ENCODE measurements at places on chromosomes 1 and 21.
A peak's percentile ranks its signal among the peaks of the same experiment; 100 is the strongest.

GRCh38 chr1:234134878-234135277, 230.4 kb downstream of the SLC35F3 start:
- no peak for DNase-seq

GRCh38 chr21:21079646-21080045, 81.4 kb downstream of the NCAM2 start:
- no peak for DNase-seq

GRCh38 chr1:15354580-15354965, 55.1 kb upstream of the EFHD2 start:
- no peak for DNase-seq

GRCh38 chr21:46636550-46637285, 1.2 kb downstream of the PRMT2 start:
- DNase-seq, result no peak

DNA sequence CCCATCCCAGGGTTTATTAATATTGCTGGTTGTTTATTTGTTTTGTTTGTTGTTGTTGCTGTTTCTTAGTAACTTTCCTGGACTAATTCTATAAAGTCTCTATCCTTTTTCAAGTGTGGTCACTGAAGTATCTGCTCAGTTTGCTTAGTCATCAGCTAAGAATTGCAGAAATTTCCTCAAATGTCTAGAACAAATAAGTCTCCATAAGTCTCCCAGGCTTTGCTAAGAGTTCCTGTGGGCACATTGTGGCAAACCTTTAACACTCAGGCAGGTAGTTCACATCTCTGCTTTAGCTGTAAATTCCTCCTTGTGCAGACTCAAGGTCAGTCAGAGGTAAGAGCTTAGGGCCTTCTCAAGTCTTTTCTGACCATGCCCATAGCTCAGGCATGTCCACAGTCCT, 38.9 kb upstream of the C1orf185 start:
- no peak for DNase-seq

DNA sequence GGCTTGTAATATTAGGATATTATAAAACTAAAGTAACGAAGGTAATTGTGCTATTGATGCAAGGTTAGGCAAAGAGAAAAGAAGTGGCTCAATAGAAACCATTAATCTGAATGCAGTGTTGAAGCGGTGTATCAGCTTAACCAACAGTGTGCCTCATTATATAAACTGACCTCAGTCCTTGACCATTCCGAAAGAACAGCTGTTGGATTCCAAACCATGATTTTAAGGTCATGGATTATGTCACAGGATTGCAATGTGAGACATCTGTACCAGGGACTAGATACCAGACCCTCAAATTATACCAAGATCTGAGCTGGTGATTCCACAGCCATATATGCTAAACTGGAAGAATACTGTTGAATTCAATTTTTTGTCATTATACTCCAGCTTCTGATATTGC, 134.2 kb upstream of the HP1BP3 start:
- no peak for DNase-seq

DNA sequence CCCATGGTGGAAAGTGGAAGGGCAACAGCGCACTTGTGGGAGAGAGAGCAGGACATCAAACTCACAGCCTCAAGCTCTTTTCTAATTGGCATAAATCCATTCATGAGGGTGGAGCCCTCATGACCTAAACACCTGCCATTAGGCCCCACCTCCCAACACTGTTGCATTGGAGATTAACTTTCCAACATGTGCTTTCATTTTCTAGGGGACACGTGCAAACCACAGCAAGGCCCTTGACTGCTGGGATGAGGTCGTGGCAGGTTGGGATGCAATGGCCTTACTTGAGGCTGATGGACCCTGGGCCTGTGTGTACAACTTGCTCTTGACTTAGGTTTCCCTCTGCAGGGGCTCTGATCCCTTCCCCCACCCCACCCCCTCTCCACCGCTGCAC, 35.9 kb upstream of the NEK2 start:
- no peak for DNase-seq

GRCh38 chr1:206116873-206117150, 376 bp downstream of the AVPR1B start:
- DNase-seq, result no peak

GRCh38 chr21:33149181-33149580, 79.2 kb downstream of the OLIG1 start:
- no peak for DNase-seq

DNA sequence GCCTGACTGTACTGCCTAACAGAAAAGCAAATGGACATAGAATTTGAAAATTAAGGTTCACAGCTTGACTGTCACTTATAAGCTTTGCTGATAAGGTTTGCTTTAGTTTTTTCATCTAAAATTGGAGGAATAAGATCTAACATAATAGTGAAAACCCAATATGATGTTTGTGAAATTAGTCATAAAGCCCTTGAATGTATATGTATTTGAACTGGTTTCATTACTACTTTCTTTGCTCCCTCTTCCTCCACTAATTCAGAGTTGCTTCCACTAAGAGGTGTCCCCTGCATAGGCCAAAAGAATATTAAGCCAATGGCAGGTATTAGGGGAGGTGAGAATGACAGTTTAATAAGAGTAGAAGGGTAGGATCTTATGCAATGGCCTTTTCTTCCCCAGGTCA, 10.5 kb downstream of the PRPF38A start:
- no peak for DNase-seq

GRCh38 chr1:242185731-242186130, 186.8 kb upstream of the MAP1LC3C start:
- DNase-seq, result no peak

- DNase-seq, result peak; percentile 89
Observed at GRCh38 chr1:234722904-234723720, 113.1 kb upstream of the IRF2BP2 start.

DNA sequence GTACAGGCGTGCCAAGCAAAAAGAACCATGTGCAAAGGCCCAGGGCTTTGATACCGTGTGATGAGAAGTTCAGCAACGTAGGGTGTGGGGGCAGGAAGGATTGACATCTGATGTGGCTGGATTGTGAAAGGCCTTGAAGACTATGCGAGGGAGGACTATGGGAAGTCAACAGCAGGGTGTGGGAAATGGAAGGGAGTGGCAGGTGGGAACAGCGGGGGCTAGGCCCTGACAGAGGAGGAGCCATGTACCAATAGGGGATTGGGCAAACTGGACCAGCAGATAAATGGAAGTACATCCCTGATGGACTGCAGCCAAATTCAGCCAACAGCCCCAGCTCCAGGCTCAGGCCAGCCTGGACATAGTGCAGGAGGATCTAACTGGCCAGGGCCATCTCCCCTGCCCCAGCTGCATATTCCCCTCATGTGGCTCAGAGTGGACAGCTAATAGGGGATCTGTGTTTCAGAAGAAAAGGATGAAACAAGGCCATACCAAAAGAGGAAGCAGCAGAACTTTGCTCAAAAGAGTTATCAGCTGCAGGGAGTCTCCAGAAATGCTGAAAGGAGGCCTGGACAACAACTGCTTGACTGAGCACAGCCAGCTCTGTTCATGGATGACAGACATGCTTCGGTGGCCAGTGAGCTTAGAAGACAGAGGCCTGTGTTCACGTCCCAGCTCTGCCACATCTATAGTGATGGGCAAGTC, 140.2 kb upstream of the SGIP1 start:
- no peak for DNase-seq

GRCh38 chr1:40699787-40700186, 8.3 kb downstream of the NFYC start:
- no peak for DNase-seq

DNA sequence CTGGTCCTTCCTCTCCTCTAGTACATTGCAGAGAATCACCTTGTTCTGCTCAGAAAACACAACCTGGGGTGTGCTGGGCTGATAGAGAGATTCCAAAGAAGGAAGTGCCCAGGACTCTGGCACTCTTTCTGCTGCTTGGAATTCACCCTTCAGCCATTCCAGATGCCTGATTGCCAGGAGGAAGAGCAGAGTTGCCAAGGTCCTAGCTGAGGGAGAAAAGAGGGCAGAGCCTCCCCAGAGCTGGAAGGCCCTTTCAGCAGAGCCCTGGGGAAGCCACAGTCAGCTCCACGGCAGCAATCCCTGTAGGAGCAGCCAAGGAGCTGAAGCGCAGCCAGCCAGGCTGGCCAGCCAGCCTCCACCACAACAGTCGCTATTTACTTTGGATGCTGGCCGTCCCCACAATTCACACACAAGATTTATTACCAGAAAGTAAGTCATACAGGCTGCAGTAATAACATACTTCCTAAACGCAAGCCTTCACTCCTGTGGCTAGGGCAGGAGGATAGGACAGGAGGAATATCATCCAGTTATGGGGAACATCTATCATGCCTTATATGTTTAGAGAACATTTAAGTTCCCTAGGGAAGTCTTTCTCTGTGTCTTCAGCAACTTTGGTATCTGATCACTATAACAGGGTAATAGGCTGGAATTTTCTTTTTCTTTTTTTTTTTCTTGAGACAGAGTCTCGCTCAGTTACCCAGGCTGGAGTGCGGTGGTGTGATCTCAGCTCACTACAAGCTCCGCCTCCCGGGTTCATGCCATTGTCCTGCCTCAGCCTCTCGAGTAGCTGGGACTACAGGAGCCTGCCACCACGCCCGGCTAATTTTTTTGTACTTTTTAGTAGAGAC, 36.6 kb upstream of the SLC44A3 start:
- DNase-seq, result peak; percentile 87

Data from uterus (tissue), 4 donors.